ENCODE measurements at places on chromosomes 11 and 22.

- H3K4me1 ChIP-seq: no peaks in the 10 kb centered on the region
- H3K36me3 ChIP-seq: no peaks in the 10 kb centered on the region
- no peak for DNase-seq
- no peak overlapping the region for H3K27ac ChIP-seq
- H3K4me3 ChIP-seq: no peak overlapping the region
Observed at GRCh38 chr11:27085605-27086004, 45.0 kb downstream of the BBOX1 start.

DNA sequence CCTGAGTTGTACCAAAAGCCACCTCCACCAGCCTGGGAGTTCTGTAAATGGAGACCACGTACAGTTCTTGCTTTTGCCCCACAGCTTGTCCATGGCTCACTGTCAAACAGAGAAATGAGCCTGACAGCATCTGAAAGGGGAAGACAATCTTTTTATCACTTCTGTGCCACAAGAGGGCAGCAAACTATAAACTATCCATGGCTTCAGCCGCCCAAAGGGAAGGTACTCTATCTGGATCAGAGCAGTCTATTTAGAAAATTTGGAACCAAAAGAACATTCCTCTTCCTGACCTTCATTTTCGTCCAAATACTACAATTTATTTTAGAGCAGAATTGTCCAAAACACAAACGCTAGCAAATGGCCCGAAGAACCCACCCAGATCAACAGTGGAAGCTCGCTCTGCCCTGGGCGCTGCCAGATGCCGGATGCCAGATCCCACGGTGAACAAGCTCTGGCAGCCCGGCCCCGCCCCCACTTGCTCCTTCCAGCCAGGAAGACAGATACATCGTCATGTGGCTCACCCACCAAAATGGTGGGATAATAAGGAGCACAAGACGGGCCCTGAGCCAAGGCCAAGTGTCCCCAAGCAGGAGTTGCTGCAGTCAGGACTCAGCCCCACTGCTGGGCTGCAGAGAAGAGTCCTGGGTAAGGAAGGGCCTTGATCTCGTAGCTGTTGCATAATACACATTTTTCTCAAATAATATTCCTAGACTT lies 23.9 kb upstream of the SCGB1A1 start:
- peak; percentile 90 for DNase-seq
- H3K36me3 ChIP-seq: no peaks in the 10 kb centered on the region
- no peaks in the 10 kb centered on the region for H3K27me3 ChIP-seq
- H3K4me1 ChIP-seq: peaks cover 11% of the 10 kb centered on the region
- H3K27ac ChIP-seq: no peak overlapping the region
- H3K4me3 ChIP-seq: no peak overlapping the region

DNA sequence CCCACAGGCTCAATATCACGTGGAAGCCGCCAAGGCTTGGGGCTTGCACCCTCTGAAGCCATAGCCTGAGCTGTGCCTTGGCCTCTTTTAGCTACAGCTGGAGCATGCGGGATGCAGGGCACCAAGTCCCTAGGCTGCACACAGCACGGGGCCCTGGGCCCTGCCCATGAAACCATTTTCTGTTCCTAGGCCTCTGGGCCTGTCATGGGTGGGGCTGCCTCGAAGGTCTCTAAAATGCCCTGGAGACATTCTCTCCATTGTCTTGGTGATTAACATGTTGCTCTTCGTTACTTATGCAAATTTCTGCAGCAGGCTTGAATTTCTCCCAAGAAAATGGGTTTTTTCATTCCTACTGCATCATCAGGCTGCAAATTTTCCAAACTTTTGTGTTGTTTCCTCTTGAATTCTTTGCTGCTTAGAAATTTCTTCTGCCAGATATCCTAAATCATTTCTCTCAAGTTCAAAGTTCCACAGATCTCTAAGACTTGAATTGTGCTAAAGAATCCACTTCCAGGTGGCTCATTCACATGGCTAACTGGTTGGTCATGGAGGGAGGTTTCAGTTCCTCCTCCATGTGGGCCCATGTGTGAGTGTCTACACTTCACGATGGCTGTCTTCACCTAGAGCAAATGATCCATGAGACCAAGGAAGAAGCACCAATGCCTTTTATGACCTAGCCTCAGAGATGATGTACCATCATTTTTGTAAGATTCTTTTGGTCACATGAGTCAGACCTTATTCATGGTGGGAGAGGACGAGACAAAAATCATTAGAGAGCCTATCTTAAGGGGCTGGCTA lies 7.4 kb upstream of the CREBZF start:
- no peaks in the 10 kb centered on the region for H3K4me1 ChIP-seq
- H3K27me3 ChIP-seq: no peaks in the 10 kb centered on the region
- no peak overlapping the region for H3K27ac ChIP-seq
- H3K4me3 ChIP-seq: no peak overlapping the region
- H3K36me3 ChIP-seq: no peaks in the 10 kb centered on the region
- DNase-seq: no peak

DNA sequence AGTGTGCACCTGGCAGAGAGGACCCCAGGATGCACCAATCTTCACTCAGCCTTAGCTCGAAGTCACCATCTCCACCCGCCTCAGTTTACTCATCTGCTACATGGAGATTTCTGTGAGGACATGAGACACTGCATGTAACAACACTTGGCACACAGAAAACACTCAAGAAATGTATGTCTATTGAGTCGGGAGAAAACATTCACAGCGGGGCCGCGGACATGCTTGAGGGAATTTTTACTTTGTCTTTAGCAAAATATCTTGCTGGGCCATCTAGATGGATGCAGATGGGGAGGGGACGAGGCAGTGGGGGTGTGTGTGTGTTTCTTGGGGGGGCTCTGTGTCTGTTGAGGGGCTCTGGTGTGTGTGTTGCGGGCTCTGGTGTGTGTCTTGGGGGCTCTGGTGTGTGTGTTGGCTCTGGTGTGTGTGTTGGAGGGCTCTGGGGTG lies 28.4 kb upstream of the RFPL3 start:
- no peak for DNase-seq
- no peaks in the 10 kb centered on the region for H3K36me3 ChIP-seq
- H3K27ac ChIP-seq: no peak overlapping the region
- H3K4me3 ChIP-seq: no peak overlapping the region

GRCh38 chr11:113273720-113274119 lies 40.7 kb upstream of the TTC12 start:
- no peaks in the 10 kb centered on the region for H3K27me3 ChIP-seq
- no peak overlapping the region for H3K4me3 ChIP-seq
- no peaks in the 10 kb centered on the region for H3K36me3 ChIP-seq
- DNase-seq: peak; percentile 80
